Activated CD8-positive, alpha-beta memory T cell treated with anti-CD3 and anti-CD28 coated beads for 48 hours (primary cell): ENCODE measurements at places on chromosomes 3 and 15.

DNA sequence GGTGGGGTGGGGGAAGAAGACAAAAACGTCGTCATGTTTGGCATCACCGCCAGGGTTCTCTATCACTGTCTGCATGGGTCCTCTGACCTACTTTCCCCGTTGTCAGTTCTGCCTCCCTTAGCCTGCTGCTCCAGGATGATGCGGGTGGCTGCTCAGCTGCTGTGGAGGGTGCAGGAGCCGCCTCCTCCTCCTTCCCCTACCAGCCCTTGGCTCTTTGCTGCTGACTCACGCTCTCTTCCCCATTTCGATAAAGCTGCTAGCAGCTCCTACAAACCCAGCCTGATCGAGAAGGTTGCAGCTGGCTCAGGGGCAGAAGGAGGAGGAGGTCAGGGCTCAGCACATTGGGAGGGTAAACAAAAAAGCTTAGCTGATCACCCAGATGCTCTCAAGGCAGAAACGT is 49.5 kb upstream of the SEC13 start:
- DNase-seq = no peak

DNA sequence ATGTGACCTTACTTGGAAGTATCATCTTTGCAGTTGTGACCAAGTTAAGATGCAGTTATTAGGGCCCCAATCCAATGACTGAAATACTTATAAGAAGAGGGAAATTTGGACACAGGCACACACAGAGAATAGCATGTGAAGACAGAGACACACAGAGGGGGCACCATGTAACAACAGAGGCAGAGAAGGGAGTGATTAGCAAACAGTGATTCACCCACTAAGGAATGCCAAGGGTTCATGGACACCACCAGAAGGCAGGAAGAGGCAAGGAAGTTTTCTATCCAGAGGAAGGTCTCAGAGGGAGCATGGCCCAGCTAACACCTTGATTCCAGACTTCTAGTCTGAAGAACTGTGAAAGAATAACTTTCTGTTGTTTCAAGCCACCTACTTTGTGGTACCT is 25.0 kb downstream of the SIDT1 start:
- no peak for DNase-seq

GRCh38 chr3:120227710-120228347 is 57.2 kb downstream of the GPR156 start:
- DNase-seq = no peak

DNA sequence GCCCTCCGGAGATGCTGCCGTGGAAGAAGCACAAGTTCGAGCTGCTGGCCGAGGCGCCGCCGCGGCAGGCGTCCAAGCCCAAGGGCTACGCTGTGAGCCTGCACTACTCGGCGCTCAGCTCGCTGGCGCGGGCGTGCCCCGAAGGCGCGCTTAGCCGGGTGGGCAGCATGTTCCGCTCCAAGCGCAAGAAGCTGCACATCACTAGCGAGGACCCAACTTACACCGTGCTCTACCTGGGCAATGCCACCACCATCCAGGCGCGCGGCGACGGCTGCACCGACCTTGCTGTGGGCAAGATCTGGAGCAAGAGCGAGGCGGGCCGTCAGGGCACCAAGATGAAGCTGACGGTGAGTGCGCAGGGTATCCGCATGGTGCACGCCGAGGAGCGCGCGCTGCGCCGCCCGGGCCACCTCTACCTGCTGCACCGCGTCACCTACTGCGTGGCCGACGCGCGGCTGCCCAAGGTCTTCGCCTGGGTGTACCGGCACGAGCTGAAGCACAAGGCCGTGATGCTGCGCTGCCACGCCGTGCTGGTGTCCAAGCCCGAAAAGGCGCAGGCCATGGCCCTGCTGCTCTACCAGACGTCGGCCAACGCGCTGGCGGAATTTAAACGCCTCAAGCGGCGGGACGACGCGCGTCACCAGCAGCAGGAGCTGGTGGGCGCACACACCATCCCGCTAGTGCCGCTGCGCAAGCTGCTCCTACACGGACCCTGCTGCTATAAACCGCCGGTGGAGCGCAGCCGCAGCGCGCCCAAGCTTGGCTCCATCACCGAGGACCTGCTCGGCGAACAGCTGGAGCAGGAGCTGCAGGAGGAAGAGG is 1.3 kb downstream of the FAM43A start:
- no peak for DNase-seq

DNA sequence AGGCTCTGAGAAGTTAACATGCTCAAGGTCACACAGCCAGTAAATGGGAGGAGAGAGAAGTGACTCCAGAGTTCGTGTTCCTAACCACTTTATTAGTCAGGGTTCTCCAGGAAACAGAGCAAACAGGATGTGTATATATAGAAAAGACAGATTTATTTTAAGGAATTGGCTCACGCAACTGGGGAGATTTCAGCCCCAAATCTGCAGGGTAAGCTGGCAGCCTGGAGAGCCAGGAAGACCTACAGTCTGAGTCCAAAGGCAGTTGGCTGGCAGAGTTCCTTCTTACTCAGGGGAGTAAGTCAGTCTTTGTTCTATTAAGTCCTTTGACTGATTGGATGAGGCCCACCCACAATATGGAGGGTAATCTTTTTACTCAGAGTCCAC is 118.2 kb upstream of the PROK2 start:
- no peak for DNase-seq
